ENCODE measurements at places on chromosomes 11 and 22.

GRCh38 chr11:119339589-119340334, 921 bp downstream of the C1QTNF5 start:
- DNase-seq, result peak; percentile 51

GRCh38 chr22:43244803-43245527, 58.0 kb upstream of the TTLL12 start:
- no peak for DNase-seq

DNA sequence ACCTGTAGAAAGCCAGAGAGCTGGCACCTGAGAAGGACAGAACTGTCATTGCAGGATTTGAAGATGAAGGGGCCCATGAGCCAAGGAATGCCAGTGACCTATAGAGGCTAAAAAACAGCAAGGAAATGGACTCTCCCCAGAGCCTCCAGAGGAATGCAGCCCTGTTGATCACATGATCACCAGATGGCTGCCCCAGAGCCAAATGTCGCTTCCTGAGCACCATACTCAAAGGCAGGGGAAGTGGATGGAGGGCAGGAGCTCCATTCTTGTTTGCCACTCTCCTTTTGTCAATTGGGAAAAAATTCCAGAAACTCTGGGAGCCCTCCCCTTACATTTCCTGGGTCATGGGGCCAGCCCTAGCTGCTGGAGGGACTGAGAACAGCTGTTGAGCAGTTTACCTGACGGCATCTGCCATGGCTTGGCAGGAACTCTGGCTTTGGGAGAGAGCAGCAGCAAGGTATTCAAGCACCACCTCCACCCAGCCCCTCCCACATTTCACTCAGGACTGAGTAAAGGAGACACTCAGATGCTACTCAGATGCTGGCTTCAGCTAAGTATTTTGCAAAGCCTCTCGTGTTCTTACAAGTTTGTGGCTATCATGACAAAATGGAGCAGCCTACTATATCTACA, 46.9 kb downstream of the DKK3 start:
- no peak for DNase-seq

DNA sequence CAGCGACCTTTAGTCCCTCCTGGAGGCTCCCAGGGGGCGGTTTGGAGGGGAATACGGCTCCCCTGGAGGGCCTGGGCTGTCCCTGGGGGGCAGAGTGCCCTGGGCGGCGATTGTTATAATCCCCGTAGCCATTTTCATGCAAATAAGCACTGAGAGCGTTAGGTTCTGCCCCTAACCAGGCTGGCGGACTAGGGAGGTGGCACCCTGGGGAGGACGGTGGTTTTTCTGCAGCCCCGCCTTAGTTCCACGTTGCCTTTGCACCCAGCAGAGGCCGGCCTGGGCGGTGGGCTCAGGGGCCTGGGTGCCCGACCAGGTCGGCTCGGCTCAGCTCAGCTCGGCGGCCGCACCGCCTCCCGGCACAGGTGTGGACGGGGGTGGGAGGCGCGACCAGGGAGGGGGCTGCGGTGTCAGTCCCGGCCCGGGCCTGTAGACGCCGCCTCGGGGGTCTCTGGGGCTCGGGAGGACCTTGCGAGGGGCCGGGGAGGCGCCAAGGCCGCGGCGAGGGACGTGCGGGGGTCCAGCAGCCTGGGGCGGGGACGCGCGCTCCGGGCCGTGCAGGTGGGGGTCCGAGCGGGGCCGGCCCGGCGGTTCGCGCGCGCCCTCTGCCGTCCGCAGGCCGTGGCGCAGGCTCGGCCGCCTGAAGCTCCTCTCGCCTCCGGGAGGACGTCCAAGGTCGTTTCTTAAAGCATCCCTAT, 2.3 kb upstream of the DUSP8 start:
- no peak for DNase-seq

DNA sequence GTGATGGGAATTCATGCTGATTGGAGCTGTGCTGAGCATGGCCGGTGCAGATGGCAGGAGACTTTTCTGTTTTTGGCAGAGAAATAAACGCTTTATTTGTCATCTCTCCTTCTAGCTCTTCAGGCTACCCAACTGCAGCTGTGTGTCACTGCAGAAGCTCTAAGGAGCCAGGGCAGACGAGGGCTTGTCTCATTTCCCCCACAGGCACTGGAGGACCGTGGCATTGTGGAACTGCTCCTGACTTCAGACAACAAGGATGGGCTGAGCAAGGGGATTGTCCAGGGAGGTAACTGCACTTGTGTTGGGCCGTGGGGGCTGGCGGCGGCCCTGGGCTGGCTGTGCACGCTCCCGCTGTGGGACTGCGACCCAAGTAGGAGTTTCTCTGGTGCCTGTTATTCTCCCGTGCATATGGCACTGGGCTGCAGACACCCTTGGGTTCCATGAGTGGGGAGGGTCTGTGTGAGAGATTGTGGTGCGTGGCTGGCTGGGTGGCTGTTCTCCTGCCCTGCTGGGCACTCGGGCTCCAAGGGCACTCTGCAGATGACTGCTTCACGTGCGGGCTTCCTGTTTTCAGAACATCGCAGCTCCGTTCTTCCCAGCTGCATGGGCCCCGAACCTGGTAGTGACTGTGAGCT, 27.2 kb downstream of the GLB1L2 start:
- DNase-seq, result no peak

GRCh38 chr22:43643387-43643786, 168.7 kb downstream of the EFCAB6 start:
- DNase-seq, result no peak

DNA sequence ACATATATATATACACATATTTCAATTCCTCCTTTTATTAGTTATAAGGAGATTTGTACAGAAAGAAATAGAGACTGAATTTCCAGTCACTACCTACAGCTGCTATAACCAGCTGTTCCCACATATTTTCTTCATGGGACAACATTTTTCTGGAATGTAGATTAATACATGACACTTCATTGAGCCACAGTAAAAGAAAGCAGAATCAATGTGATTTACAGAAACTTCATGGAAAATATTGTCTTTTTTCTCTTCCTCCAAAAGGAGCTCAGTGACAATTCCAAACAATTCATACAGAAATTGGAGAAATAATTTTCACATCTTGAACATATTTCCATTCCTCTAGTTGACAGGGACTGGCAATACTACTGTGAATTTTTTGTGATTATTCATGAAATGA, 249.2 kb downstream of the DLG2 start:
- DNase-seq, result no peak

- DNase-seq, result no peak
These were observed 1450.3 kb downstream of the TBC1D22A start for GRCh38 chr22:48212727-48213126.

DNA sequence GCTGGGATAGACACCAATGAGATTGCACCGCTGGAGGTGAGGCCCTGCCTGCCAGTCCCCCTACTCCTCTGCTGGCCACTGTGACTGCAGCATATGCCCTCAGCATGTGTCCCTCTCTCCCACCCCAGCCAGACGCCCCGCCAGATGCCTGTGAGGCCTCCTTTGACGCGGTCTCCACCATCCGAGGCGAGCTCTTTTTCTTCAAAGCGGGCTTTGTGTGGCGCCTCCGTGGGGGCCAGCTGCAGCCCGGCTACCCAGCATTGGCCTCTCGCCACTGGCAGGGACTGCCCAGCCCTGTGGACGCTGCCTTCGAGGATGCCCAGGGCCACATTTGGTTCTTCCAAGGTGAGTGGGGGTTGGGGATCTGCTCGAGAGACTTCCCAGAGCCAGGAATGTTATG, 5.7 kb upstream of the SMARCB1 start:
- DNase-seq, result no peak

- no peak for DNase-seq
These were observed 63.6 kb downstream of the CEP57 start for GRCh38 chr11:95853862-95854261.

DNA sequence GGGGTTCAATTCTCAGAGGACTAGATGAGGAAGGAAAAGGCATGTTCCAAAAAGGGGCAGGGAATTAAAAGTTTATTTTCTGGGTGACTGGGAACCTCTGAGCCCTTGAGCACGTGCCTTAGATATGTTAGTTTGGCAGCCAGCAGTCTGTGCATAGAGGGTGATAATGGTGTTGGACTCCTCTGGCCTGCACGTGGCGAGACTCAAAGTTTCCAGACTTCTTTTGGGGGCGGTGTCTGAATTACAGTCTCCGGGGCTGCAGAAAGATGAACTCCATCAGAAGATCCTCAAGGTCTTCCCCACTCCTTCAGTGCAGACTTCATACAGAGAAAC, 861 bp upstream of the ZNRF3 start:
- DNase-seq, result peak; percentile 21
